ENCODE measurements at places on chromosomes 4 and X. TPM values are rescaled to one million over a fixed set of nuclear protein-coding genes. Genes with fewer than 3 reads are reported as not detected.

The HTN3 gene
- polyA plus RNA-seq: not detected

GRCh38 chr4:147550626-147551246 lies 66.5 kb upstream of the TMEM184C start:
- DNase-seq: no peak

DNA sequence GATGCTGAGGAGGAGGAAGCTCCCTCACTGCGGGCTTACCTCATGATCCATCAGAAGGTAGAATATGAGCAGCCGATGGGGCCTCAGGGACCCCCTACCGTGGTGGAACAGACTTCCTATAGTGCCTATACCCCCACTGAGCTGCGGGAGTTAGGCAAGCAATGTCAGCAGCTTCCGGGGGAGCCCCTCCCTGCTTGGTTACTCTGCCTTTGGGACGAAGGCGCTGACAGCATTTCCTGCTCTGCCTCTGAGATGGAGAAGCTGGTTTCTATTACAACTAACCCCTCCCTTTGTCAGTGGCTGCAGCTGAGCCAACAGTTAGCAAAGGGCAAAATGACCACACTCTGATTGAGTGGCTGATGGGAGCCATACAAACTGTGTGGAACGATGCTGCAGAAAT lies 430.7 kb downstream of the IDS start:
- no peak for DNase-seq

DNA sequence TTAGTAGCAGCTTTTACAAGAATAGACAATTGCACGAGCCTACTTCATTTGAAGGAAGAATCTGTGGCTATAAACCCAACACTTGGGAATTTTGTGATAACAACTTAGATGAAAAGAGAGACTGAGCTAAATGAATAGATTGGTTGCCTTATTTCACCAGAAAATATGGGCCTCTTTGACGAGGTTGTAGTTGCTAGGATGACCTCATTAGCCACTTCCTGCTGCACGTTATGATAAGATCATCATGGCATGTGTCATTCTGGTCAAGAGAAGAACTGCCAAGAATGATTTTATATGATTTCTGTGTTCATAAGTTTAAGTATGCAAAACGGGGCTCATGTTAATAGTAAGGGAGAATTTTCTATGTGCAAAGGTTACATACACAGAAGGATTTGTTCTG lies 321.9 kb upstream of the GIMD1 start:
- DNase-seq: no peak

DNA sequence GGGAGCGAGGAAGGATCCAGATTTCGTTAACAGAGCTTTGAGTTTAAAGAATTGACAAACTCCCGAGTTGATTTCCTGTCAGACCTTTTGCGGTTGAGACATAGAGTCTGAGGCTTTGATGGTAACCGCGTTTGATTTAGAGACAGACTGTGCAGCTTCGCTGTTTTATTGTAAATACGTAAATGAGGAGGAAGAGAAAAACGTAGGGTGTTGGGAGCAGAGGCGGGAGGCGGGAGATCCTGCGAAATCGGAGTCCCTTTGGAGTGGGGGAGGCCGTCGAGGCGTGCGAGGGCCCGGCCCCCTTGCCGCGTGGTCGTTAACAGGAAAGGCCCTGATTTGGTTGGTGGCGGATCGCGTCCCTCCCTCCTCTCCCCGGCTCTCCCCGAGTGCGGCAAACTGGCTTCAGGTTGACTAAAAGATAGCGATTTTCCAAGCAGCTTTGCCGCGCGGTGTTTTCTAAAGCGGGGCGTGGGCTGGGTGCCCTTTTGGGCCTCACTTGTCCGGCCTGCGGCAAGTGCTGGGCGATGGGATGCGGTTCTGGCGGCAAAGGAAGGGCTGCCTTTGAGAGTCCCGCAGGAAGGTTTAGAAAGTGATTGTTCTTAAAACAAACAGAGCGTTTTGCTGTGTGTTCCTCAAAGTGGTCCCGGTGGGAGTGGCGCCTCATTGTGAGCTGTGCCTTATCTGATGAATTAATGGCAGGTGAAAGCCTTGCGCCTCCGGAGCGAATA lies 857 bp downstream of the SCML1 start:
- no peak for DNase-seq

The TNIP3 gene
- 0.51 TPM for polyA plus RNA-seq

DNA sequence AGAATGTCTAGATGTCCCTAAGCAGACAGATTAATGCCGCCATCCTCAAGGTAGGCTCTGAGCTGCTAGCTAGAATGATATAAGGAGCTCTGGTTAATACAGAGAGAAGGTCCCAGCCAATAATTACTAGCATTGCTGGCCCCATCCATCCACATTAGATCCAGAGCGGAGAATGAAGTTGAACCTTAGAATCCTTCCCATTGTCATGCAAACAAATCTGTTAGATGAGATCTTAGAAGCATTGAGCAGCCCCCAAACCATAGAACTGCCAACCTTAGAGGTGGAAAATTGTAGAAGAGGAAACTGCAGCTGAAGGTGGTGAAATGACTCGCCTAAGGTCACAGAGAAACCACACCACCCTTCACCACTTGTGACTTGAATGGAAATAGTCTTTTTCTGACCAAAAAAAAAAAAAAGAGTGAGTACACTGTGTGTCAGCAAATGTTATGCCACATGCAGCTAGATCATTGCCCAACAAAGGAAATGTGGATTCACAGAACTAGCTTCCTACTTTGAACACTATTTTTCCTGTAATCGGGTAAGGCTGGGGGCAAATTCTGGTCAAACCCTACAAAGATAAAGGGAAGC lies 162.1 kb downstream of the SMIM20 start:
- DNase-seq: no peak

DNA sequence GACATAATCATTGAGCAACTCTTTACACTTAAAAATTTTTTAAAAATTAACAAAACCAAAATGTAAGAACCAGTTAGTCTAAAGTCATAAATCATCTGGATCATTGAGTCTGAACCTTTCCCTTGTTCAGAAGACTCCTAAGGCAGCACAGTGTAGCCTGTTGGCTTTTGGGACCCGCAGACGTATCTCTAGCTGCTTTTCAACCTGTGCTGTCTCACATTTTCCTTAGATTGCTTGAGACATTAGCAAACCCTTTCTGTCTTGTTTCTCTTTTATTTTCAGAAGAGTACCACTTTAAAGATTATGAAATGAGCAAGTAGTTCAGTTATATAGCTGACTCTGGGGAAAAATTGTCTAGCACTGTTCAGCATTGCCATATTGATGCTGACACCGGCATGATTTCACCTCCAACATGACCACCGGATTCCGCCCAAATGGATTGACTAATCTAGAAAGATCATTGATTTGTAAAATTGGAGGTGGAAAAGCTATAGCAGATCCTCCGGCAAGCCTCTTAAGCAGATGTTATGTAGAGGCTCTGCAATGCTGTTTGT lies 8.9 kb downstream of the TCEANC start:
- no peak for DNase-seq

DNA sequence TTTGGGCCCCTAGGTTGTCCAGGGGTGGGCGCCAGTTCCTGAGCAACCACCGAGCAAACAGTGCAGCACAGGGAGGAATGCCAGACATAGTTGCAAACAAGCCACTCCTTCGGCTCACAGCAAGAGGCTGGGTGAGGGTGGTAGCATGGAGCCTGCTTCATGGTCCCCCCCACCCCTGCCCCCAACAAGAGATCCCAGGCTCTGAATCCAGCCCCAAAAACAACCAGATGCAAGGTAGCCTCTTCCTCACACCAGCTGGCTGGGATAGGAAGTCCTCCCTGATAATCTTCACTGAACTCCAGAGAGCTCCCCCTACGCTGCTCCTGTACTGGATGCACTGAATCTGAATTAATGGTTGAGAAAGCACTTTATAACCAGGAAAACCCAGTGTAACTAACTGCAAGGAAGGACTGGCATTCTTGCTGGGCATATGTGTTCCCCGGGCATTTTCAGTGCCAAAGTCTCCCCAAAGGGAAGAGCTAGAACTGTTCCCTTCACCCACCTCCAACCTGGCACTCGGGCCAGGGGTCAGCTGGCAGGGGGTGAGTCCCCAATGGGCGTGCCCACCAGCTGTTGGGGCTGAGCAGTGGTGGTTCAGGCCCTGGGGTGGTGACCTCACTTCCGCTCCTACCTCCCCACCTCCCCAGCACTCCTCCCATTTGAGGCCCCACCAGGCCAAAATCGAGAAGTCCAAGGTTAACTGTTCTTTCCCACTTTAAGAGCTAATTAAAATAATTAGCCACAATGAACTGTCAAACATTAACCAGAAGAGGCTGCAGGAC lies 1.5 kb downstream of the ELF4 start:
- DNase-seq: no peak

The CT83 gene
- not detected for polyA plus RNA-seq

- no peak for DNase-seq
Measured at GRCh38 chr4:56806666-56807065, 14.8 kb downstream of the SPINK2 start.

DNA sequence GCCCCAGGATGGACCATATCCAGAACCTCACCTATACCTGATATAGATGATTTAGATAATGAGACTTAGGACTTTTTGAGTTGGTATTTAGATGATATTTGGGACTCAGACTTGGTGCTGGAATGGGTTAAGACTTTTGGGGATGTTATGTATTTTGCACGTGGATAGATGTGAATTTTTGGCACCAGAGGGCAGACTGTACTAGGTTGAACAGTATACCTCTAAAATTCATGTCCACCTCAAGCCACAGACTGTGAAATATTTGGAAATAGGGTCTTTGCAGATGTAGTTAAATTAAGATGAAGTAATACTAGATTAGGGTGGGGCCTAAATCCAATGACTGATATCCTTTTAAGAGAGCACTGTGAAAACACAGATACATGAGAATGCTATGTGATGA lies 15.6 kb downstream of the RBM41 start:
- DNase-seq: no peak

The CPE gene
- 11.8 TPM for polyA plus RNA-seq

The AMMECR1 gene
- polyA plus RNA-seq: 10.2 TPM

The TCEAL5 gene
- polyA plus RNA-seq: not detected

- DNase-seq: no peak
Measured at GRCh38 chrX:137982472-137983172, 416.7 kb downstream of the ZIC3 start.

The TKTL2 gene
- not detected for polyA plus RNA-seq

GRCh38 chr4:146134761-146135445 lies 40.6 kb upstream of the LSM6 start:
- no peak for DNase-seq

- no peak for DNase-seq
Measured at GRCh38 chr4:38539501-38539900, 124.5 kb upstream of the KLF3 start.

- no peak for DNase-seq
Measured at GRCh38 chr4:95106408-95106928, 348.7 kb downstream of the BMPR1B start.

GRCh38 chr4:108172753-108173598 lies 4.2 kb upstream of the LEF1 start:
- no peak for DNase-seq

The ETDB gene
- polyA plus RNA-seq: not detected

The TASL gene
- polyA plus RNA-seq: not detected

GRCh38 chr4:16417198-16417597 lies 190.9 kb upstream of the TAPT1 start:
- no peak for DNase-seq

The RIBC1 gene
- polyA plus RNA-seq: 0.26 TPM
